NCI-H748 treated with DMSO at 0.1 percent for 48 hours (cell line): ENCODE measurements at places on chromosomes 2 and 18.

GRCh38 chr2:151614606-151615306 is 119.5 kb downstream of the NEB start:
- no peak for DNase-seq

DNA sequence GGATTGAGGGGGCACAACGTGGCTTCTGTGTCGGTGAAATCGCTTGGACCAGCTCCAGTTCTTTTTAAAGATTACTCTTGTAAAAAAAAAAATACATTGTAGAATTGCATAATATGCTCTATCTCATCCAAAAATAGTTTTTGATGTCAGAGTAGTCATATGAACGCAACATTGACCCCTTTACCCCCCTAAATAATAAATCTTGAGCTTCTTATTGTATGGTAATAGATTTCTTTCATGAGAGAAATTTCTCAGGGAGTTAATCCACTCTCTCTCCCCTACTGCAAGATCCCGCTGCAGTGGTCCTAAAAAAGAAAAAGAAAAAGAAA is 50.2 kb upstream of the PAIP2B start:
- DNase-seq: no peak

GRCh38 chr2:64630752-64631151 is 23.0 kb downstream of the SERTAD2 start:
- DNase-seq: no peak

DNA sequence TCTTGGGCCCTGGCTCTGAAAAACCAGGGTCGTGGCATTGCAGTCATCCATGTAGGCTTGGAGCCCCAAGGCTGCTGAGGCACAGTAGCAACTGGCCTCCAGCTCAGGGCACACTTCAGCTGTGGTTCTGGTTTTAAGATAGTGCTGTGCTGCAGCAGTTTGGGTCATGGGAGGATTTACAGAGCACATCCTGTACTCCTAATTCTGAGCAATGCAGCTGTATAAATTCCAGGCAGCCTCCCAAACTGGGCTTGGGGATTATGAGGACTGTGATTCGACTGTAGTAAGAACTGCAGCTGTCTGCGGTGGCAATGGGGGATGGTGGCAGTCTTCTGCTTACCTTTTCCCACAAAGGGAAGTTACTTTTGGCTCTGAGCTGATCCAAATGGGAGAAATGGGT is 536.3 kb upstream of the GCFC2 start:
- DNase-seq: no peak

- no peak for DNase-seq
These were observed 37.4 kb downstream of the AFF3 start for GRCh38 chr2:100104718-100105677.

GRCh38 chr2:16666449-16666801 is 791 bp upstream of the CYRIA start:
- no peak for DNase-seq
